Right lung (tissue), 10 donors: ENCODE measurements at places on chromosomes 3 and 15. TPM values are rescaled to one million over a fixed set of nuclear protein-coding genes. Genes with fewer than 3 reads are reported as not detected.

Gene SLC51B
- 15.1 TPM for polyA plus RNA-seq

Gene PCSK6
- polyA plus RNA-seq, result 22.6 TPM

Gene HTR3E
- polyA plus RNA-seq, result not detected

Gene ACTC1
- polyA plus RNA-seq, result 342 TPM

DNA sequence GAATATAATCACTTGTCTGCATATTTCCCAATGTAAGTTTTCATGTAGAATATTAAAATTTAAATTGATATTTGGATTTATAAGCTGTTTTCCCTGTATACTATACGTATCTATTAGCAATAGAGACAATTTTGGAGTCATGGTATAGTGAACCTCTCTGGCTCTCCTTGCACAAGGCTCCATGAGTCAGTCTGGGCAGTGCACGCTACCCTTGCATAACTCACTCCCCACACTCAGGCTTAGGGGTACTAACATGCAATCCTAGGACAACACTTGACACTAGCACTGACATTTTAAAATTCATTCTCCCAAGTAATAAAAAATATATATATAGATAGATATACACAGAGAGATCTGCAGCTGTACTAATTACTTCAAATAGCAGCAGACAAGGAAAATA lies 39.2 kb downstream of the SLC24A1 start:
- no peak for DNase-seq

GRCh38 chr3:48432411-48433371 lies 2.8 kb upstream of the PLXNB1 start:
- no peak for DNase-seq

GRCh38 chr3:60542995-60543394 lies 708.3 kb downstream of the FHIT start:
- DNase-seq, result no peak

DNA sequence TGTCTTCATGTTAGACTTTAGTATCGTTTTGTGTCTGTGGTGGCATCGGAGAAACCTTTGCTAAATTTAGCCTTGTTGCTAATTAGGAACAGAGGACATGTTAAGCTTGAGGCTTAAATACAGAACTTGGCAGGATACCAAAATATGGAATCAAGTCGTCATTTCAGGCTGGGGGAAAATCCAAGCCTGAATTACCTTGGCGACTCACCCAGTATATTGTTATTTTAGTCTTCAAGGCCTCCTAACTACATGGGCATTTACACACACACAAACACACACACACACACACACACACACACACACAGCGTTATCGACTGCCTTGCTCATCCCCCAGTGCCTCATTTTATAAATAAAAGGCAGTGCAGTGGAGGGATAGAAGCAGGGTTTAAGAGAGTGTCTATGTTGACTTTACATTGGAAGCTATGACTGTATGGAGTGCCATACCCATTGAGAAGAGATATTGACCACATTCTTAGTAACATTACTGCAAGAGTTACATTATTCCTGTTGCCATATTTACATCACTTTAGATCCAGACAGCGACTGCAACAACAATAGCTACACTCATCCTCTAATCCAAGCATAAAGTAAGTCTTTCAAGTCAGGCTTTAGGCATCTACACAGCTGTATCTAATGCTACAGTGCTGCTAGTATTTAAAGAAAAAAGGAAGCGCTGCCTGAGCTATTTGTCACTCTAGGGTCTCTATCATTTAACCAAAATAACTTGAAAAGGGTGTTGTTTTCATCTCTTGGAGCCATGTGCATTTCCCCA lies 210.8 kb upstream of the SEMA6D start:
- DNase-seq, result no peak

GRCh38 chr15:26098801-26099200 lies 235.7 kb upstream of the ATP10A start:
- no peak for DNase-seq

- DNase-seq, result no peak
Observed at GRCh38 chr3:4575381-4575780, 82.2 kb downstream of the ITPR1 start.

GRCh38 chr3:14391033-14391432 lies 11.4 kb upstream of the SLC6A6 start:
- DNase-seq, result peak; percentile 61

- DNase-seq, result peak; percentile 53
Observed at GRCh38 chr3:74067296-74067695, 442.6 kb upstream of the PDZRN3 start.

DNA sequence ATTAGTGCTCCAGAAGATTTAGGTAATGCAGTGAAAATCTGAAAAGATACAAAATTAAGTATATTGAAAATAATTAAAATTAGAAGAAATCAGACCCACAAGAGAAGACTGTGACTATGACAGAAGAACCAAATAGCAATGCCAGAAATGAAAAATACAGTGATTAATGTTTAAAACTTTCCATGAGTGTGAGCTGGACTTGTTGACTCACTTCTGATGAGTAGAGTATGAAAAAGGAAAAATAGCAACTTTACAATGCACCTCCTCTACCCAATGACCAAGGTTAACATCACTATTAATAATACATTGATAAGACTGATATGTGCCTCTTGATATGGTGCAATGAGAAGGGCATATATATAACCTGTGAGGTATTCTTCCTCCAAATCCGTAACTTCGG lies 39.3 kb upstream of the SLC22A13 start:
- DNase-seq, result no peak

DNA sequence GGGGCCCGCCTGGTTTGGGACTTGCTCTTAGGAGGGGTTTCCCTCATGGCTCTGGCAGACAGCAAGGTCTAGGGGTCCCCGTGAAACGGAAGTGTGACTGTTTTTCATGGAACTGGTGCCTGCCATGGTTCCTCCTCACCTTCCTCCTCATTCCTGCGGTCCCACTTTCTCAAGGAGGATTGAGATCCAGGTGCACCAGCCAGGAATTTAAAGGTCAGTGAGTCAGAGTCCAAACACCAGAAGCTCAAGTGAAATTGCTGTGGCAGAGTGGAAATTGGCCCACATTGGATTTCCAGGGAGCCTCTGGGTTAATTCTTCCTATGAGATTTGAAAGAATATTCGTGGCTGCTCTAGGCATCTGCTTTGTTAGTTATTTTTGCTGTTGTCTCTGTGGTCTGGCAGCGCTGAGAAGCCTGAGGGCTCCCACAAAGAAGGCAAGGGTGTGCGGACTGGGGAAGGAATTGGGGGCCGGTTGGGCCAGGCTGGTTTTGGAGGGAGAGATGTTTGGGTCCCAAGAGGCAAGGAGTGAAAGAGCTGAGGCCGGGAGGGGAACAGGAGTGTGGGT lies 60.4 kb upstream of the TNFAIP8L3 start:
- DNase-seq, result no peak

DNA sequence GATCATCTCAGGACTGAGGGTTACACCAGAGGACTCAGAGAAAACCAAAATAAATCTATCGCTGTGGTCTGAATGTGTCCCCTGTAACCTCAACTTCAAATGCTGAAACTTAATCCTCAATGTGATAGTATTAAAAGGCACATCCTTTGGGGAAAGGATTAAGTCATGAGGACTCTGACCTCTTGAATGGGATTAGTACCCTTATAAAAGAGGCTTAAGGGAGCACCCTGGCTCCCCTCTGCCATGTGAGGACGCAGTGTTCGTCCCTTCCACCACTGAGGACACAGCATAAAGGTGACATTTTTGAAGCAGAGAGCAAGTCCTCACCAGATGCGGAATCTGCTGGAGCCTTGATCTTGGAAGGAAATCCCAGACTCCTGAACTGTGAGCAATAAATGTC lies 39.5 kb downstream of the SRPRB start:
- DNase-seq, result no peak

DNA sequence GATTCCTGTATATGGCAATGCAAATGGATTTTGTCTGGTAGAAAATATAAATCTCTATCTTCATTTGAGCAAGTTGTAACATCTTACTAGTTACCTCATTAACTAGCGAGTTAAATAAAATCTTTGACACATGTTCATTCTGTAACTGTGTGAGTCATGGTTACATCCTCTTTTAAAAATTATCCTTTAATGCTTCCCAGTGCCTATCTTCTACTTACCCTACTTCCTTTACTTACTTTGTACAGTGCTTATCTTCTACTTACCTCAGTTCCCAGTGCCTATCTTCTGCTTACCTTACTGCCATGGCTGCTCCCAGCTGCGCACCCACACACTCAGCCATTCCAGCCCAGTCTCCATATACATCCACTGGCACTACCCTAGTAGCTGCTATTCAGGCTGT lies 71.9 kb upstream of the GOLGA8B start:
- no peak for DNase-seq

DNA sequence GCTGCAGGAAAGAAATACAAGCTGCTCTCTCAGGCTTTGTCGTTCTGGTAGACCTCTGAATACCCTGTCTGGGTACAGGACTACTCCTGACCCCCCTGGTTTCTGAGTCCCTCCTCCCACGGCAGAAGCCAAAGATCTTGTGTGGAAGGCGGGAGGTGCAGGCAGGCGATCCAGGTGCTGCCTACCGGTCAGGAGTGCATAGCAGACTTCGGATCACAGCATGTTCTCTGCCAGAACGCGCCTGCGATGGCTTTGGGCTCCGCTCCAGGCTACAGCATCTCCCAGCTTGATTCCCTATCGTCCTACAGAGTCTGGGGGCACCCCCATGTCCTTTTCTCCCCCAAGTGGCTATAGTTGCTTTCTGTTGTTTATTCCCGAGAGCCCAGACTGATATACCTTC lies 2.5 kb upstream of the CFAP100 start:
- no peak for DNase-seq

DNA sequence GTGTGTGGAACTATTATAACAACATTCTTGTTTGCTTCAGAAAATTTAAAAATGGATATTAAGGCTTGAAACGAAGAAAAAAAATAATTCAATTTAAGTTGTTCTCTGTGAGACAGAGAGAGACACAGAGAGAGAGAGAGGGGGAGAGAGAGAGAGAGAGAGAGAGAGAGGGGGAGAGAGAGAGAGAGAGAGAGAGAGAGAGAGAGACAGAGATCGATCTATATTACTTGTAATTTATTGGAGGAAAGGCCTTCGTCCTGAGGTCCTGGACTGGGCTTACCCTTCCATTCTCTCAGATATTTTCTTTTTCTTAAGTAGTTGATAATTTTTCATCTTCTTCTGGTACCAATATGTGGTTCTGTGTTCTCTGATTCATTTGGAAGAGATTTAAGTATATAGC lies 25.9 kb downstream of the MFSD1 start:
- DNase-seq, result no peak

DNA sequence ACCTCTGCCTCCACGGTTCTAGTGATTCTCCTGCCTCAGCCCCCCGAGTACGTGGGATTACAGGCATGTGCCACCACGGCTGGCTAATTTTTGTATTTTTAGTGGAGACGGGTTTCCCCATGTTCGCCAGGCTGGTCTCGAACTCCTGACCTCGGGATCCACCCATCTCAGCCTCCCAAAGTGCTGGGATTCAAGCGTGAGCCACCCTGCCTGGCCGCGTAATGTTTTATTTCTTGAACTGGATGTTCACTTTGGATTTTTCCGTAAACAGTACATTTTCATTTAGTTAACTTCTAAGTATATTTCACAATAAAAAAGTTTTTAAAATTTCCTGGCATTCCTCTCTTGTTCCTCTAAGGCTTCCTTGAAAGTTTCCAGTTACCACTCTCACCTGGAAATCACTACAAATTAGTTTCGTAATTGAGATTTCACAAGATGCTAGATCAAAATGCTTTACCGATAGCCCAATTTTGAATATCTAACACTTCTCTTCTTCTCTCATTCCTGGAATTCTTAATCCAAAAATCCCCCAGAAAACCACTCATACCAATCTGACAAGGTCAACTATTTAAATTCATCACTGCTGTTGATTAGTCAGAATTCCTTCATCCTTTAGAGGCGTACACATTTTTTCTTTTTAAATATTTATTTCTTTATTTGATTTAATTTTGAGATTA lies 44.7 kb upstream of the INO80 start:
- DNase-seq, result no peak

DNA sequence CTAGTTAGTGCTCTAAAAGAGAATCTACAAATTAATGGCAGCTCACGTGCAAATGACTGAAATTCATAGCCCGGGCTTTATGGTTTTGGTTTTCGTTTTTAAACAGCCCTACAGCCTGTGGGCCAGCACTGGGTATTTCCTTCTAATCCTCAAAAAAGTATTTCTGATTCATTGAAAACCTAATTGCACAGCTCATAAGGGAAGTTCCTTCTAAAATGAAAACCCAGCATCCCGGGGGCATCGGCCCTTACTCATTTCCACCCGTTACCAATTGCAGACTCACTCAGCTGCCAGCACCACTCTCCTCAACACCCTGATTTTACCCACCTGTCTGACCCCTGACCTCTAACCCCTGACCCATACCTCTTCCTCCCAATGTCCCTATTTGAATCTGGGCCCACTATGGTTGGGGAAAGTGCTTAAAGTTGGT lies 59.5 kb upstream of the ZNF148 start:
- no peak for DNase-seq

- DNase-seq, result no peak
Observed at GRCh38 chr3:105647047-105647446, 221.8 kb downstream of the CBLB start.

- DNase-seq, result no peak
Observed at GRCh38 chr15:90489514-90489913, 40.2 kb upstream of the CRTC3 start.

DNA sequence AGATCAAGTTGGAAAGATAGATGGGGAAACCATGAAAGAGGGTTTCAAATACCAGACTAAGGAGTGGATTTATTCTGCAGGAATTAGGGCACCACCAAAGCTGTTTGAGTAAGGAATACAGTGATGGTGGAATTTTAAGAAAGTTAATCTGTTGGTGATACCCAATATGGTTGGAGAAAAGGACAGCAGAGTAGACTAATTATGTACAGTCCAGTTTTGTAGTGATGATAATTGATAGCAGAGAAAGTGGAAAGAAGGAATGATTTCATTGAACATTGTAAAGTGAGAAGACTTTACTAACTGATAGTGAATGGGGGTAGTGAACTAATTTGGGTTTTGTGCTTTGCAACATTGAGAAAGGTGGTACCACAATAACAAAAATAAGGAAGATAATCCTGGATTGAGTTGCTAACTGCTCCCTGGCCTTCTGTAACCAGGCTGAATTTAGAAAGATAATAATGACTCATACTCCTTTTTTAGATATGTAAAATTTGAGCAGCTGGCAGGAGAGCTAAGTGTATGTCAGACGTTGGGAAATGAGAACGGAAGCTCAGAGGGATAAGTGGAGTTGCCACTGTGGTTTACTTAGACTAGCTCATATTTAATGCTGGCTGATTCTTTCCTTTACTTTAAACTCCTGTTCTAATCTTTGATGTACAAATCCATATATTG lies 16.9 kb downstream of the TCAIM start:
- DNase-seq, result peak; percentile 33

DNA sequence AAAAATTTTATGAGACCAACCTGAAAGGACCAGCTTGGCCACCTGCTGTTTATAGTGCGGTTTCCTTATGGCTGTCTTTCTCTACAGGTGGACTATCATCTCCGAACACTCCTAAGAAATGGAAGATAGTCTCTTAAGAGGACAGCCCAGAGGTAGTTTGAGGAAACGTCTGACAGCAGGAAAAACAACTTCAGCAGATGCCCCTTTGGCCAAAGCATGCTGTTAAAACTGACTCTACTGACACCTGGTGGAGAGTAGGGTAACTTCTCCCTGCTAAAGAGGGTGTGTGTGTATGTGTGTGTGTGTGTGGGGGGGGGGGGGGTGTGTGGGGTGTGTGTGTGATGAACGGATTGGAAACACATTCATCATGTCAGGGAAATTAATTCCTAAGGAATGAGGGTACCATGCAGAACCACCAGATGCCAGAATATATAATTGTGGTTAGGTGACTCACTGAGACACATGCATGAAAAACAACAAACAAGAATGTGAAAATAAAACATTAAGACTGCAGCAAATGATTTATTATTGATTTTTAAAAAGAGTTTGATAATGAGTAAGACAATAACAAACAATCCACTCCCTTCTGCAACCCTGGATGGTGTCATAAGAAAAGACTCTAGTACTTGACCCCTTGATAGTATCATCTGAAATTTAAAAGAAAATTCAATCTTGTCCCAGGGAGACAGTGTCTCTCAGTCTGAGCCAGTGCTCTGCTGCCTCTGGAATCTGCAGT lies 256.5 kb downstream of the THRB start:
- peak; percentile 62 for DNase-seq
